ENCODE measurements at places on chromosomes 3 and 15.
A peak's percentile ranks its signal among the peaks of the same experiment; 100 is the strongest.

- no peak for DNase-seq
Observed at GRCh38 chr3:155080692-155081091, 573 bp downstream of the MME start.

- DNase-seq = peak; percentile 19
Observed at GRCh38 chr3:23806534-23807423, 1.0 kb downstream of the UBE2E1 start.

- DNase-seq = no peak
Observed at GRCh38 chr3:190305406-190305805, 16.8 kb downstream of the CLDN1 start.

DNA sequence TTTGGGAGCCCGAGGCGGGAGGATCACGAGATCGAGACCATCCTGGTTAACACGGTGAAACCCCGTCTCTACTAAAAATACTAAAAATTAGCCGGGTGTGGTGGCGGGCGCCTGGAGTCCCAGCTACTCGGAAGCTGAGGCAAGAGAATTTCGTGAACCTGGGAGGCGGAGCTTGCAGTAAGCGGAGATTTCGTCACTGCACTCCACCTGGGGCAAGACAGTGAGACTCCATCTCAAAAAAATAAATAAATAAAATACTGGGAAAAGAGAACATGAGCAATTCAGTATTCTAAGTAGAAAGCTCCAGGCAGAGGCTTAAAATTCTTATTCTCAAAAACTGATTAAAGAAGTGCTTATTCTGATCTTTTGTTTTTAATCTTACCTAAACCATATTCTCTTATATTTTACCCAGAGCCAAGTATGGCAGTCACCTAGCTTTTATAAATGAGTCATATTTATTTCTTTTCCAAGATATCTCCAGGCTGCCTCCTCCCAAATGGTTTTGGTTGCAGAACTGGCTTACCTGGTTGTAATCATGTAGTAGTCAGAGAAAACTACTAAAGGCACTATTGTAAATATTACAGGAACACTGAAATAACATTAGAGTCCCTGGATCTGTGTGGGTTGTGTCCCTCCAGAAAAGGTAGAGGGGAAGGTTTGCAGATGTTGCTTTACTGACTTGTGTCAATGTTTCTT lies 45.8 kb upstream of the DYNC1LI1 start:
- DNase-seq = no peak

DNA sequence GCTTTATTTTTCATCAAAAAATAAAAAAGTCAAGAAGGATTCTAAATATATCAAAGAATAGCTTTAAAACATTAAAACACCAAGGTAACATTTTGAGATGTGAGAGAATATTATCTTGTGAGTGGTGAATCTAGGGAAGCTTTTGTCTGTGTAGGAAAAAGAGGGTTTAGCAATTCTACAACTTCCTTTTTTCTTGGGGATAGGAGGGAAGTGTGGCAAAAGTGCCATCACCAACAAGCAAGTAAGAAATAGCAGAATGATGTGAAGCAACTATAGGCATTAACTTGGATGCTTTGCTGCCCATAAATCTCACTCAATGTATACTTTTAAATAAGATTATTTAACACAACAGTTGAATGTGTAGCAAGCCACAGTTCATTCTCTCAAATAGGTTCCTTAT lies 57.8 kb upstream of the SUCLG2 start:
- no peak for DNase-seq

- DNase-seq = no peak
Observed at GRCh38 chr15:35669432-35670045, 123.6 kb upstream of the DPH6 start.

DNA sequence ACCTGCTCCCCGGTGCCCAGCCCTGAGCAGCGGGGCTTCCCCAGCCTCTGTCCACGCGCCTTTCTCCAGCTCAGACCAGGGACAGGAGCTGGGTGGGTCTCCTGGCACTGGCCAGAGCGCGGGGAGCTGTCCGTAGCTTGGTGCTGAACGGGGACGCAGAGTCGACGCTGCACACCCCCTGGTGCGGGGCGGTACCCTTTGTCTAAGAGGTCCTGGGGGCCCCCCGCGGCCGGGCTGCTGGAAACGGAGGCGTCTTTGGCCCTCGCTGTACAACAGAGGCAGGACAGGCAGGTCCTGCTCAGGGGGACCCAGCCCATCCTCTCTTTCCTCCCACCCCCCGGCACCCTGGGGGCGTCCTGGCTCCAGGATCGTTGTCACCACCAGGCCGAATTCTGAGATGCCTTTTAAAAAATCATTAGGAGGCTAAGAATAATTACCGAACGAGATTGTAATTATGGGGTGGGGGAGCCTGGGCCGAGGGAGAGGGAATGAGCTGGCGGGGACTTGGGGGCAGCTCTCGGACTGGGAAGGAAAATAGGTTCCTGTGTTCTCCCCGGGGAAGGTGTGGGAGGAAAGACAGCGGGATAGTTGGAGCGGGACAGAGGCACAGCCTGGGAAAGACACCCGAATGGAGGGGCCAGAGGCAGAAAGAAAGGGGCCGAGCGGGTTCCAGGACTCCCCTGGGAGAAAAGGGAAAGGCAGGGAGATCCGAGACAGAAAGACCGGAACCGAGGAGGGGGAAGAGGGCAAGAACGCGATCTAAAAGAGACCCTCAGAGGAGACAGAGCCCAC lies 4.1 kb upstream of the SKOR1 start:
- peak; percentile 41 for DNase-seq

GRCh38 chr15:93900476-93901400 lies 330.6 kb upstream of the MCTP2 start:
- no peak for DNase-seq

- DNase-seq = no peak
Observed at GRCh38 chr3:130826516-130827182, 67.2 kb upstream of the ATP2C1 start.

DNA sequence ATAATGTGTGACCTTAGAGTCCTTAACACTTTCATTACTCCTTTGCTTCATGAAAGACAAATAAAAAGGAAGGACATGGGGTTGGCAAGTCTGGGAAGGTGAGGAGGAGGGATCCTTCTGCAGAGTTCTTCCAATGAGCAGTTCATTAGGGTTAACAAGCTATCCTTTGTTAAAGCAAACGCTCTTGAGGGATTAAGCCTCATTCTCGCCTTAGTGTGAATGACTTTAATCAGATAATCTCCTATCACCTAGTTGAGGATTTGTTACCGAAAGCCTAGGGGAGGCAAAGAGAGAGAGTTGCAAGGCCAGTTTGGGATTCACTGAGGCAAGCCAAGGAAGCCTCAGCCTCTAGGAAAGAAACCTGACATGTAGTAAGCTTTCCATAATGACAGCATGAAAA lies 7.4 kb upstream of the MBNL1 start:
- DNase-seq = no peak

GRCh38 chr3:192902549-192902948 lies 15.1 kb downstream of the MB21D2 start:
- no peak for DNase-seq

GRCh38 chr15:74383695-74384565 lies 16.5 kb upstream of the CYP11A1 start:
- peak; percentile 89 for DNase-seq

GRCh38 chr3:37224879-37225278 lies 50.5 kb upstream of the LRRFIP2 start:
- no peak for DNase-seq

DNA sequence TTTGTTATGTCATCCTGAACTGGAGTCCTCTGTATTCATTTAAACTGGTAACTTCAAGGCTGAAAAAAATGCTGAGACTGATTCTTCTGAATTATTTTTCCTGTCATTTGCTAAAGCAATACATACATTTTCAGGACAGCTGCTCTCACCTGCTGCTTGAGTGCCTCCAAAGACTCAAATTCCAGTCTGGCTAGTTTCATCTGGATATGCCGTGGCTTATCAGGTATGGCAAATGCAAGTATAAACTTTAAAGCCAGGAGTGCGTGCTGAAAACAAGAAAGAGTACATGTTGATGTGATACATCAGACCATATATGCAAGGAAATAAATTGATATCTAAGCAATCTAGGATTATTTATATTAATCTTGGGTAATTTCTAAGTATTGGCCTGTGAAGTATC lies 146.1 kb downstream of the SNRK start:
- DNase-seq = no peak

- no peak for DNase-seq
Observed at GRCh38 chr3:4162096-4162495, 141.1 kb upstream of the SETMAR start.

DNA sequence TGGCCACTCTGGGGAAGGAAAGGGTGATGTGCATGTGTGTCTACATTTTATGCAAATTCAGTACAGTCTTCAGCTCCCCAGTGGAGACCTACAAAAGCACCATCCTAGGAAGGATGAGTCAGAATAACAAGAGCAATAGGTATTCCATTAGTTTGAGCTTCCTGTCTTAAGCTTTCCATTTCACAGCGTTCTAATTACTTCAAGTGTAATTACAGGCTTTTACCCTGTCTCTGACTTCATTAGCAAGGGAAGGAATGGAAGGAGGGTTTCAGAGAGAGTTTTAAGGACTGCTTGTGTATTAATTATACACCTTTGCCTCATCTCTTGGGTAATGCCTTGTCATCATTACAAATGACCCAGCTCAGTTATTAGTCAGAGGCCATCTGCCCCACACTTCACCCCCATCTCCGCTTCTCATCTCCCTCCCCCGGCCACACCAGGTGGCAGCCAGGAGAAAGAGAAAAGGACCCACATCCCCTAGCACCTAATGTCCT lies 202.8 kb upstream of the MRPL3 start:
- no peak for DNase-seq

DNA sequence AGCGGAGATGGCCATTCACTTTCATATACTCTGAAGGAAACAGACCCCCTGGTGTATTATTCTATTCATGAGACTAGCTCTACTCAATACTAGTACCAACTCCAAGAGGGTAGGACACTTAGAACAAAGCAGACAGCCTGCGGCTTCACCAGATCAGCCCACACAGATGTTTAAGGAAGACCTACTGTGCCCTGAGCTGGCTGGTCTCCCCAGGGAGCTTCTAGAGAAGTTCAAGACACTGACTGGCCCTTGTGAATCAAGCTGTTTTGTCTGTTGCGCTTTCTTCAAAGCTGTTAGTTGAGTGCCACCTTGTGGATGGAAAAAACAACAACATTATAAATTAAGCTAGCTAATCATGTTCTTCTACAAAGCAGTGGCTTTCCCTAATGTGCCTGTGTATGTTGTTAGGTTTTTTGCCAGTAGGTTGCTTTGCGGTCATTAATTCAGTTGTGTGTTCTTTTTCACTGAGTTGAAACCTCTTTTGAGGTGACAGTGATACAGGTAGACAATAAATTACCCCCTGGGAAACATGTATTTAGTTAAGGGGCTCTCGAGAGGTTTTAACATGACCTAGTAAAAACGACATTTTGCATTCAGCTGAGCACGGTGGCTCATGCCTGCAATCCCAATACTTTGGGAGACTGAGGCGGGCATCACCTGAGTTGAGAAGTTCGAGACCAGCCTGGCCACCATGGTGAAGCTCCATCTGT lies 64.2 kb upstream of the MYZAP start:
- no peak for DNase-seq

GRCh38 chr15:72784456-72784876 lies 908 bp upstream of the ADPGK start:
- no peak for DNase-seq

GRCh38 chr3:15055019-15055557 lies 10.0 kb downstream of the MRPS25 start:
- DNase-seq = peak; percentile 77

DNA sequence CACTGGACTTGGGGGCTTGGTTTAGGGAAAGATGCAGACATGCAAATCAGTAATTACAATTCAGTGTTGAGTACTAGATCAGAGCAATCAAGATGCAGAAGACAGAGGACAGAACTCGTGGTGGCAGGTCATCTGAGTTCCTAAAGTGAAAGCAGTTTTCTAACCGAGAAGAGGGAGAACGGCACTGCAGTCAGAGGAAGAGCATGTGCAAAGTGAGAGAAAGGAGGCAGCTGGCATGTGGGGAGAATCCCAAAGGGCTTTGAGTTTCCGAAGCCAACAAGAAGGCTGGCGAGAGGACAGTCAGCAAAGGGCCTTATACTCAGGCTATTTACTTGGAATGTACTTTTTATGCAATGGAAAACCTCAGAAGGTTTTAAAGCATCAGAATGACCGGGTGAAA lies 87.0 kb downstream of the ANP32A start:
- no peak for DNase-seq

DNA sequence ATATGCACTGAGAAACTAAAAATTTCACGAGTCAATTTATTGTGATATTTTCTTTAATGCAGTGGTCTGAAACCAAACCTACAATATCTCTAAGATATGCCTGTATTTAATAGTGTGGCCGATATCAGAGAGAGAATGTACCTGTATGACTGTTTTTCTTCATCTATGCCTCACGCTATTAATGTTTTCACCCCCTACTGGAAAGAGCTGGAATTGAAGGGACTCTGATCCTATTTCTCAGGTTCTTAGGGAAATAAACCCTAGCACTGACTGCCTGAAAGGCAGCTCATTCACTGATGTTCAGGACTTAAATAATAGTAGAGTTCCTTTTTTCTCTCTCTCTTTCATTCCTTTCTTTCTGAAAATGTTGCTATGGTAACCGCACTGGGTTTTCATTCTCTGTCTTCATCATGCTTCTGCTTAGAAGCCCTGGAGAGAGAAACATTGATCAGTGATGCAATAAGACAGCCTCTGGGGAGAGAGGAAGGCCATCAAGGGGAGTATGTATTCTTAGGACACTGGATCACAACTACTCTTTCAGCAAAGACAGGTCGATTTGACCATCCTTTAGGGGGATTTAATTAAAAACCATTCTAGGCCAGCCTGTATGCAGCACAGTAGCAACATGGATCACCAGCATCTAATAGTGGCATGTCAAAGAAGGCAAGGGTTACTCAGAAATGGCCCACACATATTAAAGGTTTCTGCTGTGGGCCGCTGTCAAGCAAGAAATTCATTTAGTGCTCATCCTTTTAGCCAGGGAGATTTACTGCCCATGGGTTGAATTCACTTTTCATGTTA lies 1135.7 kb downstream of the IGSF11 start:
- no peak for DNase-seq

DNA sequence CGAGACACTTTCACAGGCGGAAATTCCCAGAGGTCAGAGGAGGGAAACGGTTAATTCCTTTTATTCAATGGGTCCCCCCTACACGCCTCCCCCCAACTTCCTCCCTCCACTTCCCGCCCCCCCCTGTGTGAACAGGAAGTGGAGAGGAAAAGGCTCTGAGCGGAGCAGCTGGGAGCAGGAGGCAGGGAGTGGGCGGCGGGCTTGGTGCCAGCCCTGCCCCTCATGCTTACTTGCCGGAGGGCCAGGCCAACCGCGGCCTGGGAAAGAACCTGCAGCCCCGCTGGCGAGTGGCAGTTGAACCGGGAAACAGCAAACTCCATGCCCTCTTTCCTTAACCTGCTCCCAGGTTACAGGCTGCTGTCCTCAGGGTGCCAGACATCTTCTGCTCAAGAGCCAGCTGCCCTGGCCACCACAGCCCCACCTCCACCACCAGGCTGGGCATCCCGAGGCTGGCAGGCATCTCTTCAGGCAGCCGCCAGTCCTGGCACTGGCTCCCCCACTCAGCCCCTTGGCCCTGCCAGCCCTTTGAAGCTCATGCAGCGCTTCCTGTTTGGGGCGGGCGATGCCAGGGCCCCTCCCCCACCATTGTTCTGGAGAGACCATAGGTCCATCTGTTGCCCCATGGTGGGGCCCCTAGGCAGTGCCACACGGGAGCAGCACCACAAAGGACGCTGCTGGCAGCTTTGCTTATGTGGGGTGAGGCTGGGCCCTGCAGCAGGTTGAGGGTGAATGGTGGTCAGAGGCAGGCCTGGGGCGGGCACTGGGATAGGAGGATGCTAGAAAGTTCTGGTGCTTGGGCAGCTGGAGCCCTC lies 12.9 kb downstream of the VPS18 start:
- peak; percentile 66 for DNase-seq

- DNase-seq = no peak
Observed at GRCh38 chr3:117669774-117670173, 960.2 kb downstream of the TUSC7 start.
